ENCODE measurements at places on chromosomes 5 and 9.

GRCh38 chr5:62199792-62200716 is 106.0 kb upstream of the KIF2A start:
- DNase-seq = no peak

- DNase-seq = peak; percentile 64
Observed at GRCh38 chr5:154355129-154355611, 90.6 kb upstream of the SAP30L start.

GRCh38 chr9:98555651-98556465 is 152.9 kb downstream of the GABBR2 start:
- DNase-seq = no peak

DNA sequence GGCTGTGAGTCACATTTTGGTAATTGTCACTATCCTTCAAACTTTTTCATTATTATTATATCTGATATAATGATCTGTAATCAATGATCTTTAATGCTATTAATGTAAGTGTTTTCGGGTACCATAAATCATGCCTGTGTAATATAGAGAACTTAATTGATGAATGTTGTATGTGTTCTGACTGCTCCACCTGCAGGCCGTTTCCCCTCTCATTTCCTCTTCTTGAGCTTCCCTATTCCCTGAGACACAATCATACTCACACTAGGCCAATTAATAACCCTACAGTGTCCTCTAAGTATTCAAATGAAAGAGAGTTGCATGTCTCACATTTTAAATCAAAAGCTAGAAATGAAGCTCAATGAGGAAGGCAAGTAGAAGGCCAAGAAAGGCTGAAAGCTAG is 420.9 kb upstream of the SGCD start:
- DNase-seq = no peak

DNA sequence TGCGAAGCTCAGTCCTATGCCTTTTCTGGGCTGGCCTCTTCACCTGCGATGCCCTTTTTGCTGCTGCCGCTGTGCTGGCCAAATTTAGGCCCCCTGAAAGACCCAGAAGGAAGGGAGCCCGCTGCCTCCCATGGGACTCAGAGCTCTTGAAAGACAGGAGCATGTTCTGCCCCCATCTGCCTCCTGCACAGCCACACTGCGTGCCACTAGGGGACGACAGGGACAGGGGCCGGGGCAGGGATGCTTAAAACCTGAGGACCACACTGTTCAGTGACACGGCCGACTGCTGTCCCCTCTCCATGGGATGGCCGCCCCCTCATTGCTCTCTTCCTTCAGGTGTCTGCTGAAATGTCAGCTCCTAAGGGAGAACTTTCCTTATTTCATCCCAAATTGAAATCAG is 132.4 kb downstream of the ADAMTS2 start:
- no peak for DNase-seq

- DNase-seq = peak; percentile 63
Observed at GRCh38 chr9:124658165-124659017, 112.7 kb downstream of the NR6A1 start.

- DNase-seq = peak; percentile 56
Observed at GRCh38 chr5:173472164-173472563, 143.9 kb upstream of the STC2 start.

DNA sequence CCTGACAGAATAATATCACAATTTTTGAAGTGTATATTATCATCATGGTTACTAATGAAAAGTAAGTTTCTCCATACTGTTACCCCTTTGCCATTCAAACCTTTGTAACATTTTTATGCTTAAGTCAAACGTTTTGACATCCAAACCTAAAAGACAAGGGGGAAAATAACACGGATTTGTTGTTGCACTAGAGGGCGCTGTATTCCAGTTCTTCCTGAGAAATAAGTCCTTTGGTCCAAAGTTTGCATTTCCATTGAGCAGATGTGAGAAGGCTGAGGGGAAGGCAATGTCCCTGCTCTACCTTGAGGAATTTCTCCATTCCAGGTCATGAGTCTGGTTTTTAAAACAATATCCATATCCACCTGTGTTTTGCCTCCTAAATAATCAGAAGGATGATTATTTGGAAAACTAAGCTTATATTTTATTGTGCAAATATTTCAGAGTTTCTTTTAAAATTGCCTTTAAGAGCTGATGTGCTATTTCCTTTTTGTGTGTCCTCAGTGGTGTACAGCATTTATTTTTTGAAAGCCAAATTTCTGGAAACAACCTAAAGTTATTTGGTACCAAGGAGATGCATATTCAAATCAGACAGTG is 9.7 kb downstream of the LECT2 start:
- no peak for DNase-seq

Data from left ventricle myocardium inferior (tissue), 1 donor.